ENCODE measurements at places on chromosomes 7 and 10. TPM values are rescaled to one million over a fixed set of nuclear protein-coding genes. Genes with fewer than 3 reads are reported as not detected.

The TRIM73 gene
- 0.45 TPM for total RNA-seq

The OR13A1 gene
- not detected for total RNA-seq

The CCDC186 gene
- total RNA-seq, result 4.0 TPM

The LSM8 gene
- total RNA-seq, result 43.9 TPM

The FAM131B gene
- total RNA-seq, result 1.0 TPM

The ZP3 gene
- total RNA-seq, result 2.5 TPM

The FAM20C gene
- 137 TPM for total RNA-seq

The CALHM3 gene
- not detected for total RNA-seq

The EN2 gene
- total RNA-seq, result not detected

The TAS2R3 gene
- not detected for total RNA-seq

The PGAM1 gene
- total RNA-seq, result 549 TPM

The CFAP58 gene
- total RNA-seq, result 0.17 TPM

The IDE gene
- 11.7 TPM for total RNA-seq

The CDK14 gene
- 12.1 TPM for total RNA-seq

The ZCWPW1 gene
- total RNA-seq, result 0.30 TPM

The LRRD1 gene
- 0.17 TPM for total RNA-seq

The SAP25 gene
- 0.34 TPM for total RNA-seq

The STEAP1B gene
- total RNA-seq, result 23.0 TPM

The TLL2 gene
- under 0.01 TPM for total RNA-seq

The CALML5 gene
- not detected for total RNA-seq

The ELMO1 gene
- 1.6 TPM for total RNA-seq

The ACTA2 gene
- 69.9 TPM for total RNA-seq

The GTF2IRD1 gene
- 19.0 TPM for total RNA-seq

The TMEM225B gene
- 0.17 TPM for total RNA-seq
